GM10248 (cell line): ENCODE measurements at places on chromosomes 16 and 17.

- DNase-seq = no peak
These were observed 17.1 kb downstream of the MINK1 start for GRCh38 chr17:4850246-4850645.

GRCh38 chr16:64278196-64278595 is 843.7 kb downstream of the CDH11 start:
- no peak for DNase-seq

GRCh38 chr17:73284906-73285602 is 23.4 kb upstream of the CPSF4L start:
- no peak for DNase-seq

- no peak for DNase-seq
These were observed 57.0 kb upstream of the TNRC6C start for GRCh38 chr17:77901481-77901880.

DNA sequence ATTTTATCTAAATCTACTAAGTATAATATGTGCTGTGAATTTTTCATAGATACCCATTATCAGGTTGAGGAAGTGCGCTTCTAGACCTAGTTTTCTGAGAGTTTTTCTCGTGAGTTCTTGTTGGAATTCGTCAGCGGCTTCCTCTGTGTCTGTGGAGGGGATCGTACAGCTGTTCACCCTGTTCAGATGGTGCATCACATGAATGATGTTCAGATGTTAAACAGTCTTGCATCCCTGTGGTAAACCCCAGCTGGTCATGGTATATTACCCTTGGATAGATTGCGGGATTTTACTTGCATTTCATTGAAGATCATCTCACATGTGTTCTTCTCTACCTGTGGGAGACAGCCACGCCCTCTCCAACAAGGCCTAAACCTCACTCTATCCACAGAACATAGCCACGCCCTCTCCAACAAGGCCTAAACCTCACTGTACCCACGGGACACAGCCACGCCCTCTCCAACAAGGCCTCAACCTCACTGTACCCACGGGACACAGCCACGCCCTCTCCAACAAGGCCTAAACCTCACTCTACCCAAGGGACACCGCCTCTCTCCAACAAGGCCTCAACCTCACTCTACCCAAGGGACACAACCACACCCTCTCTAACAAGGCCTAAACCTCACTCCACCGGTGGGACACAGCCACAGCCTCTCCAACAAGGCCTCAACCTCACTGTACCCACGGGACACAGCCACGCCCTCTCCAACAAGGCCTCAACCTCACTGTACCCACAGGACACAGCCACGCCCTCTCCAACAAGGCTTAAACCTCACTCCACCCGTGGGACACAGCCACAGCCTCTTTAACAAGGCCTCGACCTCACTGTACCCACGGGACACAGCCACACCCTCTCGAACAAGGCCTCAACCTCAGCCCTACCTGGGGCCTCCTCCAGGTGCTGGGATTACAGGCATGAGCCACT is 180.2 kb upstream of the CHMP6 start:
- no peak for DNase-seq

DNA sequence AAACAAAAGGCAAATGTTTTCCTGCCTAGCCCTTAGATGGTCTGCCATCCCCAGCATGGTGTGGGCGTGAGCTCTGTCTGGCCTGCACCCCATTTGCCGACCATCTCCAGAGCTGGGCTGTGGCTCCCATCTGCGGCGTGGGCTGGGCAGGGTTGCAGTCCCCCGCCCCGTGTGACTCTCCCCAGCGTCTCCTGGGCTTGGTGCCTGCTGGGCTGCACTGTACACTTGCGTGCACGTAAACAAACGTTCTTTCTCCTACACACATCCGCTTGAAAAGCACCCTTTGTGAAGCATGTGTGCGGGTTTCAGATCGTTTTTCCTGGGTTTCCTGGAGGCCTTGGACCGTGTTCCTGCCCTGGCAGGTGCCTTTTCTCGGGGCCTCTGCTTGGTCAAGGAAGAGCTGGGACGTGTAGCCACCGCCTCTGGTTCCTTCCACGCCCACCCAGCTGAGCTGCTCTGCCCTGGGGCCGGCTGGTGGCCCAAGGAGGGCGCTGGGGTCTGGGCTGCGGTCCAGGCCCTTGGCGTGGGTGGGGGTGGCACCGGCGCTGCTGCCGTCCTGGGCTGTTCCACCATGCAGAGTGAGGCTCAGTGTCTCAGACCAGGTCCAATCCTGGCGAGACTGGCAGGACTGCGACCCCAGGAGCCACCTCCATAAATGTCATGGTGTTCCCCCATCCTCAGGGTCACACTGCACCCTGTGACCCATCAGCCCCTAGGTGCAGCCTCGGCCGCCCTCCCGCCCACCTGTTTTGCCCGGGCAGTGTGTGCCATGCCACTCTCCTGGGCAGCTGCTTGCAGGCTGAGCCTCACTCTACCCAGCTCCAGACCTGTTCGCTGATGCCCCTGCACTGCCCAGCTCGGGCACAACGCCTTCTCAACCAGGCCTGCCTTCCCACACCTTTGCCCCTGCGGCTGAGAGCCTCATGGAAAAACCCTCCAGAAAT is 9.9 kb upstream of the BAIAP3 start:
- DNase-seq = no peak

- DNase-seq = no peak
These were observed 275.7 kb downstream of the WWOX start for GRCh38 chr16:78375055-78375679.

DNA sequence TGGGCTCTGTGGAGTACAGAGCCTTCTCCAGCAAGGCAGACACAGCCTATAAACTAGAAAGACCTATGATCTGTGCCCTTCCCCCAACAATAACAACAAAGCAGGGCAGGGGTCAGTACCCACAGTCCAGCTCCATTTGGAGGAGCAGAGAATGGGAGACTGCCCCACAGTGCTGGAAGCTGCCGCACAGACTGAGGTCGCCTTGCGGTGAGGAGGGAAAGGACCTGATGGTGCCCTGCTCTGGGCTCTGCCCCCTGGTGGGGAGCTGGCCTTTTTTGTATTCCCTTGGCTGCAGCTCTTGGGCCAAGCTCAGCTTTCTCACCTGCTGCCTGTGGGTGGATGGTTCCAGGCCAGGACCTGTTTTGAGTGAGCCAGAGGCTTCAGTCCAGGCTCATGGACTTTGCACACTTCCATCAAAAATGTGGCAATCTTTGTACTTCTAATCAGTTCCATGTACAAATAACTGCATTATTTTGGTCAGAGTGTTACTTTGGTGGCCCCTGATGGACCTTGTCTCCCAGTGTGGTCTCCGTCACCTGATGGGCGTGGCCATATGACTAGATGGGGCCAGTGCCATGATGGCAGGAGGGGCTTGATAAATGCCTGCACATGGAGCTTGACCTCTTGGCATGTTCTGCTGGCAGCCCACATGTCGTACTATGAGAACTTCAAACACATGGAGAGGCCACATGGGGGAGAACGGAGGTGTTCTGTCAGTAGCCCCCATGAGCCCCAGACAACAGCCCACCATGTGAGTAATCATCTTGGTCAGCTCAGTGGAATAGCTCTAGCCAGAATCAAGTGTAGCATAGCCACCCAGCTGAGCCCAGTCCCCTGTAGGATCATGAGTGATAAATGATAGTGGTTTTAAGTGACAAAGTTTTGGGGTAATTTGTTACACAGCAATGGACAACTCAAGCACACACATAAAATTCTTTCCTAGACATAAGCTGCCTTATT is 24.2 kb downstream of the B9D1 start:
- peak; percentile 84 for DNase-seq

GRCh38 chr16:48834576-48834975 is 224.6 kb upstream of the N4BP1 start:
- DNase-seq = no peak

DNA sequence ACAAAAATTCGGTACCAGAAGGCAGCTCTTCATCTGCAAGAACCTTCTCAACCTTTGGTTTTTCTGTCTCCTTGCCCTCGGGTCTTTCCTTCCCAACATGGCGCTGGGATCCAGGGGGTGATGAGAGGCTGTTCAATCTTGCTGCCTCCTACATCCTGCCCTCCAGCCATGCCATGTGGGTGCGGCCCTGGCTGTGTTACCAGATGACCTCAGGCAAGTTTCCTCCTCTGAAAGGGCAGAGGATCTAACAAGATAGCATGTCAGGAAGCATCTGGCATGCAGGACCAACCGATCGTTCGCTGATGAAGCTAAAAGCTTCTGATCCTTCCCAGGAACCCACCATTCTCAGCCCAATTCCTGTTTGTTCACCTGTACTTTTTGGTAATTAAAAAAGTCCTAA is 36.8 kb upstream of the BCAR1 start:
- DNase-seq = no peak

DNA sequence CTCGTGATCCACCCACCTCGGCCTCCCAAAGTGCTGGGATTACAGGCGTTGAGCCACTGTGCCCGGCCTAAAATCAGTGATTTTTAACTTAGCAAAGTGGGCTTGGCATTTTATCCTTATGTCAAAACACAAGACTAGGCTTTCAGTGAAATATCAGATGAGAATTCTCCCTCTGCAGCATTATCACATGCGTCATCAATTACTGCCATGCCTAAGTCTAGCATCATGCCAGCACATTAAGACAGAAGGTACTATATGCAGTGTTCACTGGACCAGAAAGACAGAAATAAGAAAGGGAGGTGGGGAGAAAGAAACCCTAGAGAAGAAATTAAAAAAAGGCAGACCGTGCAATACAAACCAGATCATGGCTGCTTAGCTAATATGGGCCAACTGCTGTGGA is 29.8 kb downstream of the GPATCH8 start:
- no peak for DNase-seq

- no peak for DNase-seq
These were observed 76.2 kb downstream of the RAB11FIP4 start for GRCh38 chr17:31467502-31468256.

DNA sequence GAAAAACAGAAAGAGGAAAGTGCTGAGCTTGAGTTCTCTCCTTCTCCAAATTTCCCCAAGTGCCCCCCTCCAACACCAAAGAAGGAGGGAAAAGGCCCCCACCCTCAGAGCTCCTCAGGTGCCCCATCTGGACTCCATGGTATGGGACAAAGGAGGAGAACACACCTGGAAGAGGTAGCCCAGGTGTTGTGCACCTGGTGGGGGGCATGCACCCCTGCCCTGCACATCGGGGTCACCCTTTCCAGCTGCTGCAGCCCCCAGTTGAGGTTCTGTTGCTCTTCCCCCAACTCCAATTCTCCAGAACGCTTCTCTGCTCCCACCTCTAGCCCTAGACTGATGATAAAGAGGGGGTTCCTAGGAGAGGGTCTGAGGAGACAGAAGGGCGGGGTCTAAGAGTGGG is 3.0 kb upstream of the COL1A1 start:
- no peak for DNase-seq

DNA sequence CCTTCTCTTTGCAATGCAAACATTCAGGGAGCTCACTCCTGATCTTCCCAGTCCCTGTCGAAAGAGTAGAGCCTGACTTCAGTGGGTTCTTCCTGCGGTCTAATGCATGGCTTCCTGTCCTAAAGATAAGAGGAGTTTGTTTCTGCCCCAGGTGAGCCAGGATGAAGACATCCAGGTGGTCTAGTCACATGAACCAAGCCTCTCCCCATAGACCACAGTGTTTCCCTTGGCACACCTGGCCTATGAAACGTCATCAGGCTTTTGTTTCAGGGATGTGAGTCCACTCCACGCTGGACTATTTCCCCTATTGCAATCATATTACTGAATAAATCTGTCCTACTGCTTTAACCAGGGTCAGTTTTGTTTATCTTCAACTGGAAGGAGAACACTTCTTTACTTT is 21.1 kb downstream of the CES1 start:
- DNase-seq = no peak

- DNase-seq = no peak
These were observed 7.9 kb downstream of the HIRIP3 start for GRCh38 chr16:29987371-29988085.

- DNase-seq = no peak
These were observed 59.9 kb downstream of the PRMT7 start for GRCh38 chr16:68370581-68371275.

GRCh38 chr16:74511961-74512360 is 90.7 kb upstream of the CLEC18B start:
- no peak for DNase-seq

GRCh38 chr17:29054835-29055234 is 11.9 kb downstream of the PIPOX start:
- DNase-seq = no peak

DNA sequence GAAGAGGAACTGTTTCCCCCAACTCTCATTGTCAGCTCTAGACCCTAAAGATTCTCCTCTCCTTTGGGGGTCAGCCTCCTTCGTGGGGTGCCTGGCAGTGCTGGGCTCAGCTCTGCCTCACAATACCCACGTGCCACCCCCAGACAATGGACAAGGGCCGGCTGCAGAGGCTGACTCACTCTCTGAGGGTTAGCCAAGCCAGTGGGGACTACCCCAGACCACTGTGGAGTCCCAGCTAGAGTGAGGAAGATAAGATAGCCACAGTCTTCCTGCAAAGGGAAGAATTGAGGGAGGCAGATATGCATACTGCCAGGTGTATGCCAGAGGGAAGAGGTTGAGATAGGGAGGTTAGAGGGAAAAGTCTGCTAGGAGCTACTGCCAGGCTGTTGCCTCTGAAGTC is 13.5 kb upstream of the MTMR4 start:
- no peak for DNase-seq

DNA sequence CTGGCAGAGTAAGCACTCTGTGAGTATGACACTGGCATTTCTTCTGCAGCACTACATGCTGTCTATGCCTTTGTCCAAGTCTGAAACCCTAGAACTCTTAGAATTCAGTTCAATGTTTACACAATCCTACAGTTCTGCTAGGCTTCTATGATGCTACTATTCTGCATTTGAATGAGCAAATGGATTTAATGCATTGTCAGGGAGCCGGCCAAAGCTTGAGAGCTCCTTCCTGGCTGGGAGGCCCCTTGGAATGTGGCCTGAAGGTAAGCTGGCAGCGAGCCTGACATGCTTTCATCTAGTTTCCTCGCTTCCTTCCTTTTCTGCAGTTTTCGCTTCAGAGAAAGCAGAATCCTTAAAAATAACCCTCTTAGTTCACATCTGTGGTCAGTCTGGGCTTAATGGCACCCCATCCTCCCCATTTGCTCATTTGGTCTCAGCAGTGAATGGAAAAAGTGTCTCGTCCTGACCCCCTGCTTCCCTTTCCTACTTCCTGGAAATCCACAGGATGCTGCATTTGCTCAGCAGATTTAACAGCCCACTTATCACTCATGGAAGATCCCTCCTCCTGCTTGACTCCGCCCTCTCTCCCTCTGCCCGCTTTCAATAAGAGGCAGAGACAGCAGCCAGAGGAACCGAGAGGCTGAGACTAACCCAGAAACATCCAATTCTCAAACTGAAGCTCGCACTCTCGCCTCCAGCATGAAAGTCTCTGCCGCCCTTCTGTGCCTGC is at the start of gene CCL2:
Gene CCL2, plus strand, starts transcription at position 635 of the 730 bp plus-strand sequence. Its CDS starts 65 bp downstream, at position 700.
- no peak for DNase-seq

- DNase-seq = no peak
These were observed 793.7 kb upstream of the EEF2KMT start for GRCh38 chr16:5891296-5891695.

- DNase-seq = no peak
These were observed 21.5 kb downstream of the LPCAT2 start for GRCh38 chr16:55530316-55530856.

- DNase-seq = no peak
These were observed 24.9 kb upstream of the CRYM start for GRCh38 chr16:21302898-21303528.
